ENCODE measurements at places on chromosomes 12 and 14. TPM values are rescaled to one million over a fixed set of nuclear protein-coding genes. Genes with fewer than 3 reads are reported as not detected.

Gene SLC25A21
- total RNA-seq: not detected

Gene TGM1
- 1.6 TPM for total RNA-seq

Gene TMEM229B
- total RNA-seq: 0.15 TPM

Gene KRT2
- total RNA-seq: not detected

Gene TPPP2
- total RNA-seq: not detected
